ENCODE measurements at places on chromosomes 4 and X. TPM values are rescaled to one million over a fixed set of nuclear protein-coding genes. Genes with fewer than 3 reads are reported as not detected.

Gene CFP
- total RNA-seq: 10.0 TPM

Gene MAGEA2B
- not detected for total RNA-seq

Gene LGI2
- total RNA-seq: 0.32 TPM

Gene TCEAL3
- 15.0 TPM for total RNA-seq

Gene SGCB
- total RNA-seq: 26.4 TPM

Gene EREG
- total RNA-seq: 4.0 TPM

Gene FABP2
- total RNA-seq: 11.2 TPM

Gene SMAD1
- total RNA-seq: 65.1 TPM

Gene SEC24D
- total RNA-seq: 11.9 TPM

Gene STARD8
- total RNA-seq: 0.60 TPM

- no peak overlapping the region for H3K27ac ChIP-seq
- H3K36me3 ChIP-seq: no peaks in the 10 kb centered on the region
- H3K4me1 ChIP-seq: peaks cover 8% of the 10 kb centered on the region
- H3K27me3 ChIP-seq: no peaks in the 10 kb centered on the region
- H3K4me3 ChIP-seq: no peak overlapping the region
Measured at GRCh38 chrX:40727581-40728252, 7.6 kb downstream of the MED14 start.

GRCh38 chrX:81390237-81390636 is 188.3 kb downstream of the SH3BGRL start:
- no peaks in the 10 kb centered on the region for H3K27me3 ChIP-seq
- DNase-seq: no peak

- H3K36me3 ChIP-seq: no peaks in the 10 kb centered on the region
- no peaks in the 10 kb centered on the region for H3K4me1 ChIP-seq
- H3K4me3 ChIP-seq: no peak overlapping the region
- H3K27ac ChIP-seq: no peak overlapping the region
- DNase-seq: peak; percentile 74
Measured at GRCh38 chr4:1082215-1083182, 30.9 kb downstream of the RNF212 start.

DNA sequence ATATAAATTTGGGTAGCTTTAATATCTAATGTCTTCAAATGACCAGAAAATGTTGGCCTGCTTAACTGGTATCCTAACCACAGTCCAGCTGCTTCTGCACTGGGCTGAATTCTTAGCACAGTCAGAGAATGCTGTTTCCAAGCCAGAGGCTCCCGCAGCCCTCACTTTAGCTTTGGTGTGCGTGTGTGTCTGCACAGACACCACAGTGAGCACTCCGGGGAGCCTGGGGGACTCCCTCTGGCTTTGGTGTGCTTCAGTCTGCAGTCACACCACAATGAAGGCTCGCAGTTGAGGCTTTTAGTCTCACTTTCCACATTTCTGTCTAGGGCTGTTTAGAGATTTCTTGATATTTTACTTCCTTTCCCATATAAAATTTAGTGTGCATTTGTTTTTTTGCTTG is 53.6 kb downstream of the APOO start:
- no peak overlapping the region for H3K4me3 ChIP-seq
- H3K27me3 ChIP-seq: no peaks in the 10 kb centered on the region
- no peaks in the 10 kb centered on the region for H3K4me1 ChIP-seq
- no peak overlapping the region for H3K27ac ChIP-seq

DNA sequence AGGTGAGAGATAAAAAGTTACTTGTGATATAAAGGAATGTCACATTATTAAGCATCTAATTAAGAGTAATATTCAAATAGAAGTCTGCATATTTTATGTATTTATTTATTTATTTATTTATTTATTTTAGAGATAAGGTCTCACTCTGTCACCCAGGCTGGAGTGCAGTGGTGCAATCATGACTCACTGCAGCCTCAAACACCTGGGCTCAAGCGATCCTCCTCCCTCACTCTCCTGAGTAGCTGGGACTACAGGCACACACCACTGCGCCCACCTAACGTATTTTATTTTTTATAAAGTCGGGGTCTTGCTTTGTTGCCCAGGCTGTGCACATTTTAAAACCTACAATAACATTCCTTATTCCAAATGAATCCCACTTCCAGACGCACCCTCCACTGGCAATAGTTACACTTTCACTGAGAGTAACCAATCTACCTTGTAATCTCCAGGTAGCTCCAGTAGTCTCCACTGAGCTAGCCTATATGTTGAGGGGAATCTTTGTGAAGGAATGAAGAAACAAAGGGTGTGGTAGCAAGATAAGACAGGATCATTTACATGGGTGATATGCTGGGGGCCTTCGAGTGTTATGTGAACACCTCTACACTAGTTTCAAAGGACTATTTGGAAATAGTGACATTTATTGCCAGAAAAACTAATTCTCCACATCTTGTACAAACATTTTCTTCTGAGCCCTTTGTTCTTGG is 11.9 kb downstream of the SH3D19 start:
- peaks cover 62% of the 10 kb centered on the region for H3K4me1 ChIP-seq
- H3K4me3 ChIP-seq: no peak overlapping the region
- peak; percentile 20 for DNase-seq
- H3K36me3 ChIP-seq: no peaks in the 10 kb centered on the region

DNA sequence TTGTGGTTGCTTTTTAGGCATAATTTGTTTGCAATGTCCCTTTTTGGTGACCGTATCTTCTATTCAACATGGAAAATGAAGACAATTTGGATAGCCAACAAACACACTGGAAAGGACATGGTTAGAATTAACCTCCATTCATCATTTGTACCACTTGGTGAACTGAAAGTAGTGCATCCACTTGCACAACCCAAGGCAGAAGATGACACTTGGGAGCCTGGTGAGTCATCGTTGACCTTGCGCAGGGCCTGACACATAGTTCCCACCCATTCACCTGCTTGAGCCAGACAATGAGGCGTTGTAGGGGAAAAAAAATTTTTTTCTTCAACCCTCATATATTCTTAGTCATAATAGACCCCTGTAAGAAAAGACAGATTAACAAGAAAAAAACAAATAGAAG is 32.4 kb downstream of the EGF start:
- H3K27me3 ChIP-seq: no peaks in the 10 kb centered on the region
- no peaks in the 10 kb centered on the region for H3K4me1 ChIP-seq
- no peaks in the 10 kb centered on the region for H3K36me3 ChIP-seq
- no peak overlapping the region for H3K27ac ChIP-seq
- H3K4me3 ChIP-seq: no peak overlapping the region
- DNase-seq: no peak

- H3K27me3 ChIP-seq: no peaks in the 10 kb centered on the region
- H3K36me3 ChIP-seq: no peaks in the 10 kb centered on the region
- no peak for DNase-seq
- no peak overlapping the region for H3K27ac ChIP-seq
Measured at GRCh38 chrX:87727620-87728019, 210.0 kb downstream of the KLHL4 start.

GRCh38 chrX:154123241-154124219 is 20.5 kb upstream of the OPN1LW start:
- peak; percentile 62 for DNase-seq
- no peaks in the 10 kb centered on the region for H3K4me1 ChIP-seq
- no peak overlapping the region for H3K4me3 ChIP-seq
- no peaks in the 10 kb centered on the region for H3K27me3 ChIP-seq
- no peak overlapping the region for H3K27ac ChIP-seq
- no peaks in the 10 kb centered on the region for H3K36me3 ChIP-seq

DNA sequence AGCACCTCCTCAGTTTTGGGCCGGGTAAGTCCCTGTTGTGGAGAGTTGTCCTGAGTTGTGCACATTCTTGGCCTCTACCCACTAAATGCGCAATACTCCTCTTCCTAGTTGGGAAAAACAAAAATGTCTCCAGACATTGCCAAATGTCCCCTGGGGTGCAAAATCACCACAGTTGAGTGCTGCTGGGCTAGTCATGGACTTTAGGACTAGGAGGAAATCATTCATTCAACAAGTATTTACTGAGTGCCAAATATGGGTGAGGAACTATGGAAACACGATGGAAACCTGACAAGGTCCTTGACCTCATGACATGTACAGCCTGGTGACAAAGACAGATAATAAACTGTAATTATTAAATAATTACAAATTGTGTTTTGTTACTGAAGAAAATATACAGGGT is 71.6 kb downstream of the STX18 start:
- no peaks in the 10 kb centered on the region for H3K4me1 ChIP-seq
- H3K36me3 ChIP-seq: peaks cover 26% of the 10 kb centered on the region

- H3K36me3 ChIP-seq: no peaks in the 10 kb centered on the region
- H3K4me1 ChIP-seq: no peaks in the 10 kb centered on the region
- H3K27ac ChIP-seq: no peak overlapping the region
- DNase-seq: no peak
Measured at GRCh38 chr4:87553182-87553581, 24.0 kb upstream of the SPARCL1 start.

DNA sequence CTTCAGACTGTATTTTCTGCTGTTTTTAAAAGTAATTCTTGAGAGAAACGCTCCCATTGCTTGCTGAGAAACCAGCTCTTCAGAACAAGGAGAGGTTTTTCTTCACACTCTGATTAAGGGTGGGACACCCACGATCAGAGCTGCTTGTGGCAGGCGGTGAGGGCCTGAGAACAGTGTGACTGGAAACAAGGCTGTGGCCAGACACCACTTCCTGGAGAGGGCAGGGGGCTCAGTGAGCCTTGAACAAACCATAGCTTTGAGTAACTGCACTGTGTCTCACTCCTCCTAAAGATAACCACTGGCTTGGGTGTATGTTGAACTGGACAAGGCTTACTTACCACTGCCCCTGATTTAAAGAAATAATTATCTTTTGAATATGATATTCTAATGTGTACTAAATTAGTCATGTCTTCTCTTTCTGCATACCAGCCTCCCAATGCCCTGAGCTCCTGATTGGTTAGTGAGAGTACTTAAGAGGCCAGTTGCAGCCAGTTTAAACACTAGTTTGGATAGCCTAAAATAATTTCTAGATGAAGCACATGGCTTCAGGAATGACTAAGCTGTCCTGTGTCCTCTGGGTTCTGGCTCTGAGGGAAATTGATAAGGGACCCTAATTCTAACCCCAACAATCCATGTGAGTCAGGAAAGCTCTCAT is 3.7 kb upstream of the GPR82 start:
- H3K4me1 ChIP-seq: no peaks in the 10 kb centered on the region
- DNase-seq: peak; percentile 22
- H3K27ac ChIP-seq: no peak overlapping the region
- no peaks in the 10 kb centered on the region for H3K27me3 ChIP-seq

GRCh38 chrX:106710771-106711170 is 15.7 kb upstream of the RNF128 start:
- no peak overlapping the region for H3K27ac ChIP-seq
- no peak overlapping the region for H3K4me3 ChIP-seq

DNA sequence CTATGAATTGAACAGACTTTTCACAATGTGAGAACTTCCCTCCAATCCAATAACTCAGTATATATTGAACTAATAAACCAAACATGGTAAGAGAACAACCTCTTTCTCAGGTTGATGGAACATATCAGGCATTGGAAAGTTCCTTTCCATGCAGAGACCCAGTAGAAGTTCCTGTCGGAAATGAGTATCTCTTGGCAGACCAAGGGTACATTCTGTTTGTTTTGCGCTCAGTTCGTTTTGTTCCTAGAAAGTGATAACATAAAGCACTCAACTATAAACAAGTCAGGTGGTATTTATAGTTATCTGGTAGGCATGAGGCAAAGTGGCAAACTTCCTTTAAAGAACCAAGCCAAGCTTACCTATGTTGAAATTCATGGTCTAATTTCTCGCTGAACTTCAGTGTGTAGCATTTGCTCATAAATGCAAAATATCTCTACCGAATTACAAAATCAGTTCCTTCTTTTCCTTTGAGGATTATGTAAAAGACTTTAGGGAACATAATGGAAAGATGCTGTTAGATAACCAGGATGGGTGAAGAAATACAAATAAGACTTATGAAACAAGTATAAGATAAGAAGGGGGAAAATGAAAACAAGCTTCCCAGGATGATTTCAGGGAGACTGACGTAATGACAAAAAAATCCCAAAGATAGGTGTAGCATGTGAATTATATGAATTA is 120.3 kb downstream of the ARHGAP24 start:
- no peaks in the 10 kb centered on the region for H3K4me1 ChIP-seq
- DNase-seq: no peak
- no peaks in the 10 kb centered on the region for H3K36me3 ChIP-seq
- H3K4me3 ChIP-seq: no peak overlapping the region
